ENCODE measurements at places on chromosomes 7 and 10.

- DNase-seq, result peak; percentile 69
Observed at GRCh38 chr7:32846630-32847225, 44.8 kb downstream of the KBTBD2 start.

DNA sequence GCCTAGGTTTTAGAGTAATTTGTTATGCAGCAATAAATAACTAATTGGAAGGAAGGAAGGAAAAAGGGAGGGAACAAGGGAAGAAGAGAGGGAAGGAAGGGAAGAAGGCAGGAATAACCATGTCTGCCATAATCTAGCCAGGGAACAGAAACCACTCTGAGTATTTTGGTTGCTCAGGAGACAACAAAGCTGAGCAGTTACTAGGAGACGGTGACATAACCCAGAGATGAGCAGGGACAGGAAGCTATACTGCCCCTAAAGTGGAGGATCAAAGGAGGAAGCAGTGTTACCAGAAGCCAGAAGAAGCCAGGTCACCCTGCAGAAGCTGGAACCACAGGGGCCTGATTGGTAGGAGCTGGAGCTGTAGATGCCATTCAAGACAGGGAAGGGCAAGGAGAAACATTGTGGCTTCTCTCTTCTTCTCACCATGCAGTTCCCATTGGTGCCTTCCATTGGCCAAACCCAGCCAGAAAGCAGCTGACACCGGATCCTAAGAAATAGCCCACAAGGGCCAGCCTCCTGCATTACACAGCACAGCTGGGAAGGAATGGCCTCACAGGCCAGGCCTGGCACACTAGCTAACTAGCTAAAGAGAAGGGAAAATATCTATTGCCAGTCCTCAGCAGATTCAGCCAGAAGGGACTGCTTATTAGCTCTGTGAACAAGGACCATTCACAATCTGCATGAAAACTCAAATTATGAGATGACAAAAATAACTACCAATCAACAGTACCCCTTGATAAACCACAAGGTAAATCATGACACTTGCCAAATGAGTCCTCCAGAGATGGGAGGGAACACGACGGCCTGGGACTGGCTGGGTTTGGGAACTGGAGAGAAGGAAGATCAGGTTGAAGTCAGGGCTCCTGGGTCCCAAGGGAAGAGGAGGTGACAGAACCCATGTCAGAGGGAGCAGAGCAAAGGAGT lies 184.5 kb upstream of the NFE2L3 start:
- DNase-seq, result no peak

- no peak for DNase-seq
Observed at GRCh38 chr7:918118-918425, 36.4 kb downstream of the ADAP1 start.

- peak; percentile 74 for DNase-seq
Observed at GRCh38 chr10:97713826-97714400, 383 bp downstream of the MARVELD1 start.

GRCh38 chr7:13508586-13508985 lies 480.9 kb downstream of the ETV1 start:
- peak; percentile 35 for DNase-seq

- no peak for DNase-seq
Observed at GRCh38 chr7:156017431-156017830, 205.2 kb upstream of the SHH start.

GRCh38 chr10:3527869-3528268 lies 257.1 kb downstream of the KLF6 start:
- DNase-seq, result no peak

GRCh38 chr7:39095875-39096619 lies 118.3 kb downstream of the POU6F2 start:
- DNase-seq, result no peak

- no peak for DNase-seq
Observed at GRCh38 chr10:12484002-12484918, 134.9 kb downstream of the CAMK1D start.

- peak; percentile 56 for DNase-seq
Observed at GRCh38 chr10:114647545-114648138, 10.4 kb downstream of the ABLIM1 start.

DNA sequence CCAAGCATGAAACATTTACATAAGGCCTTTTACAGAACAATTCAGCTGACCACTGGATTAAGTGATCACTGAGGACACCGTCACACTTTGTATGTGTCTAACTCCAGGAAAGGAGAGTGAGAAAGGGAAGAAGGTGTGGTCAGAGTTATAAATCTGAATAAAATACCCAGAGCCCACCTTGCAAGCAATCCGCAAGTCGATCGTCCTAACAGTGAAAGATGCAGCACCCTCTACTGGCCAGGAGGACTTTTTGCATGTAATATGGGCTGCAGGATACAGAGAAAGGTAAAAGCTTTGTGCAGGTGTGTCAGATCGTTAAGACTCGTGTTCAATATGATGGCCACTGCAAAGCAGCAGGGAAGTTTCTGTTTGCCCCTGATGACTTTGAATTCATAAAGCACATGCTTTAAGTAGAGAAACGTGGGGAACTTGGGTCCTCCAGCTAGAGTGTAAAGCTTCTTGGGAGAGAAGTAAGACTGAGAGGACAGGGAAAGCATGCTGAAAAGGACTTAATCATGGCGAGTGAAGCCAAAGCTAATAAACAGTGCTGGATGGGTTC lies 68.5 kb upstream of the BMPER start:
- no peak for DNase-seq

DNA sequence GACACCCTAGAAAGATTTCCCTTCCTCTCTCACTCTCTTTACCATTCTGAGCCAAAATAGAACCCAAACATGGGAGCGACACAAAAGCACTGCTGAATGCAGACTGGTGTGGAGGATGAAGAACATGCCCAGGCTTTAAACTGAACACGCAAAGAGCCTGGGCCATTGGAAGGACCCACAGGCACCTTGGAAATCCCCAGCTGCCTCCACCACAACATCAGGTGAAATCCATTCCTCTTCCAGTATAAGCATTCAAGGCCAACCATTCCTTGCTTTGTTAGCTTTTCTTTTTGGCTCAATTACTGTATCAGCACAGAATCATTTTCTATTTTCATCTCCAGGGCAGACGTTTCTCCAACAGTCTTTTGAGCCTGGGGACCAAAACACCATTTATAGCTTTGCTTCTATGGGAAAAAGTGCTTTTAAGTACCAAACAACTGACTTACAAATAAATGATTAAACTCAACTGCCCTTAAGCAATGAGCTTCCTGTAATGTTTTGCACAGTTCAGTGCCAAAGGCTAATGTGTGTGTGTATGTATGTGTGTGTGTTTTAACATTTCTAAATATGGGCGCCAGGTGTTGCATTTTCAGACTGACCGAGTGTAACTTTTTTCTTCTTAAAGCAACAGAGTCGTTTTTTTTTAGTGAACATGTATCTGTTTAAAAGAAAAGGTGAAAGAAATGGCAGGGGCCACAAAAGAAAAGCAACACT lies 16.2 kb upstream of the BLNK start:
- DNase-seq, result peak; percentile 79

GRCh38 chr7:76278540-76278939 lies 23.9 kb upstream of the HSPB1 start:
- DNase-seq, result no peak

- no peak for DNase-seq
Observed at GRCh38 chr10:43978091-43978490, 329.4 kb upstream of the ZNF32 start.

DNA sequence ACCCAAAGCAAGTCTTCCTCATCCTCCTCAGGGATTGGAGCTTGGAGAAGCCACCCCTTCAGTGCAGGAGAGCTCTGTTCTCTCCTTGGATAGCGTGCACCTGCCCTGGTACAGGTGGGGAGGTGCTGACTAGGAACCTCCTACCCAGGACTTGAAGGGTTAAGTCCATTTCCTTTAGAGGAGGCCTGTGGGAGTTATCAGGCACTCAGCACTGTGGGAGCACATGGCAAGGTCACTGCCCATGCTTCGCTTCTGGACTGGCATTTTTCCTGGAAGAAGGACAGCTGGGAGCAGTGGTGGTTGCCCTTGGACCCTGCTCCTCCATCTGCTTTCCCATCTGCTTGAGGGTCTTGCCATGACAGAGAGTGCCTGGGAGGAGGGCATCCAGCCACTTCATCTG lies 142.8 kb downstream of the CXCL12 start:
- no peak for DNase-seq

DNA sequence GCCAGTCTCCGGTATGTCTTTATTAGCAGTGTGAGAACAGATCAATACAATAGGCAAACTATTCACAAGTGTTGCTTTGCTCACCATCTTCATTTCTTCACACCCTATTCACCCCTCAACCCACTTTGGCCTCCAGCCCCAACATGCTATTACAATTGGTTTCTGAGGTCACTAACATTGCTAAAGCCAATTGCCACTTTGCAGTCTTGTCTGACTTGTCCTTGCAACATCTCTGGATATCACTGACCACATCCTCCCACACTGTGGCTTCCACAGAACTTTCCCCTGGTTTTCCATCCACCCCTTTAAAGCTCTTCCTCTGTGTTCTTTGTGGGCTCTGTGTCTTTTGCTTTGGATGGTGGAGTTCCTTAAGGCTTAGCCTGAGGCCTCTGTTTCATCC lies 5.2 kb upstream of the APBB1IP start:
- no peak for DNase-seq
